ENCODE measurements at places on chromosomes 6 and 20.
A peak's percentile ranks its signal among the peaks of the same experiment; 100 is the strongest.

GRCh38 chr6:47334334-47334733 is 24.6 kb upstream of the TNFRSF21 start:
- no peak for DNase-seq

DNA sequence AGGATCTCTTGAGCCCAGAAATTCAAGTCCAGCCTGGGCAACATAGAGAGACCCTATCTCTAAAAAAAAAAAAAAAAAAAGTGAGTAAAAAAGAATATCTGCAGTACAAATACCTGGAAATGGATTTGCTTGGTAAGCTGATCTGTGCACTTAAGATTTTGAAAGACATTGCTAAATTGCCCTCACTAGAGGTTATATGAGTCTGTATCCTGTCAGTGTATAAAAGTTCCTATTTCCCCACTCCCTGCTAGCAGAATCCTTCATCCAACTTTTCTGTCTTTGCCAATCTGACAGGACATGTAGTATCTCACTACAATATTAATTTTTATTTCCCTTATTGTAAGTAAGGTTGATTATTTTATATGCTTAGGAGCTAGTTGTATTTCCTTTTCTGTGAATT is 36.1 kb downstream of the BICRAL start:
- no peak for DNase-seq

GRCh38 chr6:81455641-81456040 is 296.8 kb downstream of the TENT5A start:
- no peak for DNase-seq

GRCh38 chr6:36631326-36632011 is 37.3 kb downstream of the SRSF3 start:
- no peak for DNase-seq

DNA sequence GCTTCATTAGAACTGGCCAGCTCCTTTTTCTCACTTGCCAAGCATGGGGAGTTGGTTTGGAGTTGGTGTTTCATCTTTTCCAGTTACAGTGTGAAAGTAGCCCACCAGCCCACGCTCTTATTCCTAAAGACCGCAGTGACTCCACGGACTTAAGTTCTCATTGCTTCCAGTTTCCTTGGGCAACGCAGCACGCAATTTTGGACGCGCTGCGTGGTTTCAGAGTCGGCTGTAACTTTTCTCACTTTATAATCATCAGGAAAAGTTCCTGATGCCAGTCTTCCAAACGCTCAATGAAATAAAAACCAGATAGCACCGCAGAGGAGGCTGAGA is 381 bp upstream of the PEX7 start:
- no peak for DNase-seq

DNA sequence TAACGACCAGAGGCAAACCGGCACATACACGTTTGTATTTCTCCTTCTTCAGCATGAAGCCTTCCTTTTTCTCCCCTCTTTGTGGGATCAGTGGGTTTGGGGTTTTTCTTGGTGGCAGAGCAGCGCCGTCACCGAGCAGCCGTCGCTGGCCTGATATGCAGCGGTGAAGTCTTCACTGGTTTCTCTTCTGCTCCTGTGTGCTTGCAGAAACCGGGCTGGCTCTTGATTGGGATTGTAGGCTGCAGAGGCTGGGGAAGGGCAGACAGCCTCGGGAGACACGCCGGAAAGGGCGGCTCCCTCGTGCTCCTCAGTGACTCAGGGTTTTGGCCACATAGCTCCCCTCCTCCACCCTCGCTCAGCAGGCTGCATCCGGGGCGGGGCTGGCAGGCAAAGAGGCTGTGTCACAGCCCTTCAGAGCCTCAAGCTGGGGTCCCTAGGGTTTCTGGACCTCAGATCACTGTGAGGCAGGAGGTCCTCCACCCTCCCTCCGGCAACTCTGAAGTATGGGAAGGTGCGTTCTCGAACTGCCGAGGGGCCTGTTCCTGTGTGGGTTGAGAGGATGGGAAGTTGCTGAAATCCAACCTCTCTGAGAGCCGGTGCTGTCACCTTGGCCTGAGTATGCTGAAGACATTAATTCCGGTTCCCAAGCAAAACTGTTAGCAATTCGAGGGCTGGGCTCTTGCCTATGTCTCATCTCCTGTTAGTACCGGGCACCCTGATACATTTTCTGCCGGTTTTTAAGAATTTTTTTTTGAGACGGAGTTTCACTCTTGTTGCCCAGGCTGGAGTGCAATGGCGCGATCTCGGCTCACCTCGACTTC is 24.2 kb downstream of the NQO2 start:
- DNase-seq: peak; percentile 94

DNA sequence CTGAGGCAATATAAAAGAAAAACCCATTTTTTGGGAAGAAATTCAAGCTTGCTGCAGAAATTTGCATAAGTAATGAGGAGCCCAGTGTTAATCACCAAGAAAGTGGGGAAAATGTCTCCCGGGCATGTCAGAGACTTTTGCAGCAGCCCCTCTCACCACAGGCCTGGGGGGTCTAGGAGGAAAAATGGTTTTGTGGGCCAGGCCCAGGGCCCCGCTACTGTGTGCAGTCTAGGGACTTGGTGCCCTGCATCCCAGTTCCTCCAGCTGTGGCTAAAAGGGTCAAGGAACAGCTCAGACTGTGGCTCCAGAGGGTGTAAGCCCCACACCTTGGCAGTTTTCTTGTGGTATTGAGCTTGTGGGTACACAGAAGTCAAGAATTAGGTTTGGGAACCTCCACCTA is 209.7 kb downstream of the HDGFL1 start:
- no peak for DNase-seq

- DNase-seq: no peak
Observed at GRCh38 chr6:168908887-168909286, 344.8 kb downstream of the THBS2 start.

GRCh38 chr6:45986746-45987274 is 28.9 kb downstream of the CLIC5 start:
- peak; percentile 70 for DNase-seq

GRCh38 chr6:112274774-112275173 is 20.4 kb upstream of the LAMA4 start:
- no peak for DNase-seq
